Activated T-helper 17 cell treated with anti-CD3 and anti-CD28 coated beads, Interleukin-2, amount 50 U/mL, for 72 hours (primary cell): ENCODE measurements at places on chromosomes 13 and 19.

DNA sequence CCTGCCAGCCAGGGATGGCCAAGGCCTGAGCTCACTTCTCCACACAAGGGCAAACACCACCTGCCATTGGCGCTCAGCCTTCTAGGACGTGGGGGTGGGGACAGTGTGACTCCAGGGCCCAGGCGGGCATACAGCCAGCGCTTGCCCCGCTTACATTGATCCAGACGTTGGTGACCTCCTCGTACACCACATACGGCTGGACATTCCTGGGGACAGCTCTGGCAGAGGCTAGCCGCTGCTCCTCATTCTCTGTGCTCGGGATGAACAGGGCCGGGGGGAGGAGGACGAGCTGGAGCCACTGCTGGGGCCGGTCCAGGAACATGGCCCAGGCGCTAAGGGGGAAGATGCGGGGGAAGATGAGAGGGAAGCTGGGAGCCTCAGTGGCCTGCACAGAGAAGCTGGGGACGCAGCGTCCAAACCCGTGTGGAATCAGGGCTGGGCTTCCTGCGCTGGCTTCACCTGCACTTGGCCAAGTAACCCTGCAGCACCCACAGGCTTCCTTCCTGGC, 25.1 kb upstream of the MYDGF start:
- ATAC-seq = no peak

DNA sequence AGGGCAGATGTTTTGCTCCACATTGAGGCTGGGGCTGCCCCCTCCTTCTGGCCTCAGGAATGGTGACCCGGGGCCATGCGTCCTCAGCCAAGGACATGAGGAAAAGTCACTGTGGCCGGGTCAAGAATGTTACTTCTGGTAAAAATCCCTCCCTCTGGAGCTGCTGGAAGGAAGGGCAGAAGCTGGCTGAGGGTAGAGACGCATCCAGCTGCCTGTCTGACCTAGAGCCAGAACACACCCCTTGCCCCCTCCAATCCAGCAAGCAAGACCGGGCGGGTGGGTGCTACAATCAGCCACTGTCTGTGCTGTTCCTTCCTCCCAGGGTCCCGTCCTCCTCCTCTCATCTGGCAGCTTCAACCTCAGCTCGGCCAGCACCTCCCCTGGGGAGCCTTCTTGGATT, 59.0 kb downstream of the PTPRS start:
- no peak for ATAC-seq

DNA sequence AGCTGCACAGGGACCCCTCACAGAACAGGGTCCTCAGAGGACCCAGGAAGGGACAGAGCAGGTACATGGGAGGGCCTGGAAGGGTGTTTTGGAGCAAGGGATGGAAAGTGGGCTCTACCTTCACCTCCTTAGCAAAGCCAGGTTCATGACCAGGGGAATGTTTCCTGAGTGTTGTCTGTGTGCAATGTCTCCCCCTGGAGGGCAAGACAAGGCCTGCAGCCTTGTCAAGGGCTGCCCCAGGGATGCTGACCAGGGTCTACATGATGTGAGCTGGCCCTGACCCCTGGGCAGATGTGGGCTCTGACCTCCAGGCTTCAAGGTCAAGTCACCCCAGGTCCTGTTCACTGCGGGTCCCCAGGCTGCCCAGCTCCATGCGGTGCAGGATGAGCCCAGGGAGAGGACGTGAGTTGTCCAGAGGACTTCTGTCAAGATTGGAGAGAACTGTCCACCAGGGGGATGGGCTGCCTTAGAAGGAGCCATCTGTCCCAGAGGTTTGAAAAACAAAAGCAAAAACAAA, 1.0 kb upstream of the CEACAM1 start:
- peak; percentile 72 for ATAC-seq

DNA sequence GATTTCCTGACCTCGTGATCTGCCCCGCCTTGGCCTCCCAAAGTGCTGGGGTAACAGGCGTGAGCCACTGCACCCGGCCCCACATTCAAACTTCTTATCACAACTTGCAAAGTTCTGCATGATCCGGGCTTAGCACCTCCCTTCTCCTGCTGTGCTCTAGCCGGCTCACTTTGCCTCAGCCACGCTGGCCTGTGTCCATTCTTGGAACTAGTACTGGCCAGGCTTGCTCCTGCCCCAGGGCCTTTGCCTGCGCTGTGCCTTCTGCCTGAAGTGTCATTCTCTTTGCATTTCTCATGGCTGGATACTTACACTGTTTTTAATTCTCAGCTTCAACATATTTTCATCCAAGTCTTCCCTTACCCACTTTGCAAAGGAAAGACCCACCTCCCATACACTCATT, 29.9 kb downstream of the CACNG6 start:
- ATAC-seq = no peak

DNA sequence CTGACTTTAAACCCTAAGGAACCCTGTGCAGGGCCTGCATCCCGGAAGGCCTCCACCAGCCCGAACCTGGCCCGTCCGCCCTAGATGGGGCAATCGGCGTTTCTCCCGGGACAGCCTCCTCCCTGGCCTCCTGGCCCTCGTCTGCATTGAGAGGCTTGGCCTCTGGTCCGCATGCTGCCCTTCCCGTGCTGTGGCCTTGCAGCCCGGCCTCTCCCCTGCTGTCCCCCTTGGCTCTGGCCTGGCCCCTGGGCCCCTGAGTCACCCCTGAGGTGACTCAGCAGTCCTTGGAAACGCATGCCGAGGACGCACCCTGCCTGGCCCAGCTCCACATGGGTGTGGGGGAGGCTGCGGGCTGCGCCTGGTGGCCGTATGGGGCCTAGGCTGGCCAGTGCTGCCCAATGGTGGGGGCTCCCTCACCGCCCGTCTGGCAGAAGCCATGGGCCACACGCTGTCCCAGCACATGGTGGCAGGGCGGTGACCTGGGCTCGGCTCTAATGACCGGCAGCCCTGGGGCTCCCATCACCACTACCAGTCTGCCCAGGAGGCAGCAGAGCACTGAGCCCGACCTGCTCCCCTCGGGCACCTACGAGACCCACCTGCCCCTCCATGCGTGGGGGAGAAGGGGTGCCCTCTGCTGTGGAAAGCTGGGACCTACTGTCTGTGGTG, 25.7 kb downstream of the SH3GL1 start:
- ATAC-seq = no peak

DNA sequence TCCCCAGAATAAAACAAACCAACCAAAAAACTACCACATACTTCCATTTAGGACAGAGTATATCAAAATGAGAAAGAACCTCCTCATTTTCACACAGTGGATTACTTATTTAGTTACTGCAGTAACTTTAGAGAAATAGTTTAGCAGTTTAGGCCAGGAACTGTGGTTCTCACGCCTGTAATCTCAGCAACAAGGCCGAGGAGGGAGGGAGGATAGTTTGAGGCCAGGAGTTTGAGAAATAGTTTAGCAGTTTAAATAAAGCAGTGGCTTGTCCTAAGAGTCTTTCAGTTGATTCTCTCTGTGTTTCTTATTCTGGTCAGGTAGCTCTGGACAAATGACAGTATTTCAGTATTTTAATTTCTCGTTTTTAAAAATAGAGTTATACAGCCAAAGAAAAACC, 9.4 kb downstream of the HMGB1 start:
- ATAC-seq = no peak

DNA sequence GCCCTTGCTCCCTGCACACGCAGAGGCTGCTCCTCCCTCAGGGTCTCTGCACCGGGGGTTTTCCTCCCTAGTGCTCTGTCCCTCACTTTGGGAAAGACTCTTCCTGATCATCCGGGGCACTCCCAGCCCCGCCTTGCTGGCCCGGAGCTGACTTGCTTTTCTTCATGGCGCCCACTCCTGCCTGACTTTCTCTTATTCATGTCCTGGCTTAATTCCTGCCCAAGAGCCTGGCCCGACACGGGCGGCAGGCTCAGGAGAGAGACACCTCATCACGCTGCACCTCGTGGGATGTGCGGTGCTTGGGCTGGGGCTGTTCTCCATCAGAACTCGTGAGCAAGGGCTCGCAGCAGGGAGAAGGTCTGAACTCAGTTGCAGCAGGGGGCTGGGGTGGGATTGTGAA, 11.8 kb upstream of the PLA2G4C start:
- ATAC-seq = no peak

- ATAC-seq = no peak
Observed at GRCh38 chr19:32519023-32519422, 62.0 kb upstream of the PDCD5 start.

- no peak for ATAC-seq
Observed at GRCh38 chr13:82356667-82357410, 1525.4 kb downstream of the SLITRK1 start.

DNA sequence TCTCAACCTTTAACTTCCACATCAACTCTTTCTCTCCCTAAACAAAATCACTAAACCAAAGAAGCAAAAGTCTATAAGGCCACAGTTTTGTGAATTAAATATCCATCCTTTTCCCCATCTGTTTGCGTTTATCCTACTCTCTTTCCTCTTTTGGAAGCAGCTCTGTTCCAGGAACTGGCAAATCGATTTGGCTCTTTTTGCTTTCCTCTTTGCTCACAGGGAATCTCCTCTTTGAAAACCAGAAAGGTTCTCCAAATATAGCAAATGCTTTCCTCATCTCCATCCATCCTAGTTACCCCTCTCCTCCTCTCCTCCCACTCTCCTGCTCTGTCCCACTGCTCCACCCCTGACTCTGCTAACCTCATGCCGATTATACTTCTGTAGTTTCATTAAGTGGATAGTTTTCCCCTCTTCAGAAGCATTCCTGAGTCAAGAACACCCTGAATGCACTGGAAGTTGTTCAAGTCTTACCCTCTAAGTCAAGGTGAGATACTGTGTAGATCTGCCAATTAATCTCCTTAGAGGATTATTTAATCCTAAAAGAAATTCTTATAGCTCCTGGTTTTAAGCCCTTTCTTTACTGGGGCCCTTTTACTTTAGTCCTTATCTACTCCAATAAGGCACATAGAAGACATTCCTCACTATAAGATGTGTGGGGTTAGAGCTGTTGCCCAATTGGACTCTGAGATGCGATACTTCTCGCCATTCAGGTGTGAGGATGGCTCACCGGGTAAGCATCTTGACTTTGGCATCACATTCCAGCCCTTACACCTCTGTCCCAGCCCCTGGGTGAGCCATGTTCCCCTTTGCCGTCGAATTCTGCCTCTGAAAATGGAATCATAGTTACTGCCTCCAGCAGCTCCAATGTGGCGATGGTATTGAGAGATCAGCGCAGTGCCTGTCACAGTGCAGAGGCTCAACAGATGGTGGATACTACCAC, 67.6 kb downstream of the COL4A2 start:
- ATAC-seq = no peak

DNA sequence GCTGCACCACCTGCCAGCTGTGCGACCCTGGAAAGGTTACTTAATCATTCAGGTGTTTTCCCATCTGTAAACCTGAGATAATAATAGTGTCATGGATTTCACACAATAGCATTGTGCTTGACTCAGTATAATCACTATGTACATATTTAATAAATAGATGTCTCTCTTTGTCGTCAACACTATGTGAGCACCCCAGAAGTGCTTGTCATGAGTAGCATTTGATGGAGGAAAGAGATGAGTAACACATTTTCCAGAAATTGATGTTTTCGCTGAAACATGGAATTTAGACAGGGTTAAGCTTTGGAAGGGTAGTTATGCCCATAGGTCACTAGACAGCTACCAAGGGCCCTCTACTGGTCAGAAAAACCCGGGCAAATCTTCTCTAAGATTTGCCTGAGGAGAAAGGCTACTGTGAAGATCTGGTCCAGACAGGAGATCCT, 9.5 kb upstream of the MBNL2 start:
- ATAC-seq = peak; percentile 44

DNA sequence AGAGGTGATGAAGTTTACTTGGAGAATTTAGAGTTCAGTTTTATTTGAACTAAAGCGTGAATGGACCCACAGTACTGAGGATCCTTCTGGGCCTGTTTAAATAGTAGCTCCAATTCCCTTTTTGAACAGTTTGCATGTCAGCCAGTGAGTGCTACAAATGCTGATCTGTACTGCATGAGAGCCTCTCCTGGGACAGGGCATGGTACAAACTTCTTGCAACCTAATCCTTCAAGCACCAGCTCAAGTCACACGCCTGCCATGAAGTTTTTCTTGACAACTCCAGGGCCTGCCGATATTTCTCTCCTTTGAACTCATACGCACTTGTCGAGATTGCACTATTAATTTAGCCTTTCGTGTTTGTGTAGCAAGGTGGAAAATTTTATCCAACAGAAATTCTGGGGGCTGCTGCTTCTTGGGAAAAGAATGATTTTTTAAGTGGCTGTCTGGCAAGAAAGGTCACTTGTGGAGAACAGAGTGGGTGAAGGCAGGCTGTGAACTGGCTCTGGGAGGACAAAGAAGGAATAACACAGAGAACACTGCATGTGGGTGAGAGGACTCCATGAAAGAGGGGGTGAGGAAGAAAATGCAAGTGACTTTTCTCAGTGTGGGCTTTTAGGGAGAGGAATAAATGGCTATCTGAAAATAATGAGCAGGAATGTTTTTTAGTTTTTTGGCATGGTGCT, 192.5 kb downstream of the NDFIP2 start:
- no peak for ATAC-seq

DNA sequence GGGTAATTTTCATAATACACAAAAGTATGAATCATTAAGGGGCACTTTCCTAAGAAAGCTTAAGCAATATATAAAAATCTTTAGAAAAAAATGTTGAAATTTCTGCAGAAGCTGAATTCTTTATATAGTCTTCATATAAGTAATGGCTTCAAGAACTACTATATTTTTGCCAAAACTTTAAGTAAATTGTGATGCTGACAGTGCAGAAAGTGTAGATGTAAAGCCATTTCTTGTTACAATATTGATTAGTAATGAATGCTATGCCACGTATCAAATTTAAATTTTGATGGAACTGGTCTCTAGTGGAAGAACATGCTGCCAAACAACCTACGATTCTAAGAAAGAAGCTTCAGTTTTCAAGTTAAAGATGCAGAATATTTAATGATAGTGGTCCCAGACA, 1210.0 kb downstream of the SLITRK1 start:
- no peak for ATAC-seq

- no peak for ATAC-seq
Observed at GRCh38 chr13:41706152-41706551, 248.8 kb downstream of the RGCC start.

- no peak for ATAC-seq
Observed at GRCh38 chr13:37382146-37382545, 216.4 kb downstream of the POSTN start.

DNA sequence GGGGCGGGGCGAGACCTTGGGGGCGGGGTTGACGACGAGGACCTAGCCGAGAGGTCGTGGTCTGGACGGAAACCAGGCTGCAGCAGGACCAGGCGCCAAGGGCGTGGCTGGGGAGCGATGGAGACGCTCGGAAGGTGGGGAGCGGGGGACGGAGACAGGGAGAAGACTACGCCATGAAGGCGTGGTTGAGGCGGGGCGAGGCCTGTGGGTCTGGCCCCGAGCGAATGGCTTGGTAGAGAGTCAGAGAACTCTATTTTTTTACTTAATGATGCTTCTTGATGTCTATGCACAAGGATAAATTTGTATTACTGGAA, 674 bp upstream of the FBXL12 start:
- no peak for ATAC-seq

DNA sequence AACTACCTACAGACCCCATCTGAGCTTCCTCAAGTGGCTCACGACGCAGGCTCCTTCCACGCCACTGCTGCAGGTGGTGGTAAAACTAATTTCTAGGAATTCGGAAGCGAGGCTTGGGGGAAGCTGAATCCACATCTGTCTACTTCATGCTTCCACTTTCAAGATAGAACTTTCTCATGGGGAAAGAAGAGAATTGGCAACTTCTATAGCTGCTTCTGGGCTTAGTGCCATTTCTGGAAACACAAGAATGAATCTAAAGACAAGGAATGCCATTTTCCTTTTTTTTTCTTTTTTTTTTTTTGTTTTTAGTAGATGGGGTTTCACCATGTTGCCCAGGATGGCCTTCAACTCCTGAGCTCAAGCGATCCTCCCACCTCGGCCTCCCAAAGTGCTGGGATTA, 2.8 kb upstream of the NLRP12 start:
- ATAC-seq = no peak

- ATAC-seq = no peak
Observed at GRCh38 chr19:6533746-6534418, 3.1 kb downstream of the TNFSF9 start.
